ENCODE measurements at places on chromosomes 5 and 9.

- no peak for DNase-seq
Measured at GRCh38 chr5:117461403-117461802, 886.8 kb upstream of the SEMA6A start.

DNA sequence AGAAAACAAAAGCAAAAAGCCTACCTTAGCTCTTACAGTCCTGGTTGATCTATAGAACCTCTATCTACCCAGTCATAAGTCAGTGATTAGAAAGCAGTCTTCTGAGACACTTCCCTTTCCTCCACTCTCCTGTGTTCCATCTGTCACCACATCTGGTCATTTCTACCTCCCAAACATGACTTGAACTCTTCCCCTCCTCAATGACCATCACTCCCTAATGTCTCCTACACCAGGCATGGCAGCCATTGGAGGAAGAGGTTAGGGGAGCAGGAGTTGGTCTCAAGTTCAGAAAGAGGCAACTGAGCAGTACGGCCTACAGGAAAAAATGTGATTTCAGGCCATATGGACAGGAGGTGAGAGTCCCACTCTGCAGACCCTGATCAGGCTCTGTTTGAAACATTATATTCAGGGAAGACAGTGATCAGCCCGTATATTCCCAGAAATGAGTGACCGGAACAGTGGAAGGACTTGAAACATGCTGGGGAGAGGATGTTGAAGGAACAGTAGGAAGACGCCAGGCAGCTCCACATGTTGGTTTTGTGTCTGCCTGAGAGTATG lies 12.0 kb downstream of the ABLIM3 start:
- no peak for DNase-seq

- no peak for DNase-seq
Measured at GRCh38 chr9:72794946-72795345, 157.9 kb downstream of the ALDH1A1 start.

- DNase-seq = no peak
Measured at GRCh38 chr9:136949239-136949816, 2.7 kb upstream of the LCN12 start.

- no peak for DNase-seq
Measured at GRCh38 chr9:530681-531080, 310.8 kb upstream of the DMRT1 start.

- DNase-seq = no peak
Measured at GRCh38 chr5:137938751-137939143, 49.5 kb downstream of the PKD2L2 start.

GRCh38 chr9:4662108-4662988 lies at the start of gene PLPP6:
Gene PLPP6, plus strand, starts transcription at chr9:4662294. Its CDS starts 82 bp downstream, at chr9:4662376.
- DNase-seq = peak; percentile 83

DNA sequence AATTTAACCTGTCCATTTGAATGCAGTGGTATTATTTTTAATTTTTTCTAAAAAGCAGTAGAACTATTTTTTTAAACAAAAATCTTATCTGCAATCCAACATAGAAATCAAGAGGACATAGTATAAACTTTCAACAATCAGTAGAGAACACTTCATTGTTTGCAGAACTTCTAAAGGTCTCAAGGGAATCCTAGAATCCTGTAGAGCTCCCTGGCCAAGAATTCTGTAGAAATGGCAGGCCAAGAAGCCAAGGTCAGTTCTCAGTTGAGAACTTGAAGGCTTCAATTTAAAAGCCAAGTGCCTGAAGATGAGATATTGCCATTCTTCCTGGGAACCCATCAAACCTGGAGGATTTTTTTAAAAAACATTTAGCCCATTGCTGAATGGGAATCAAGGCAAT lies 199.2 kb upstream of the KLF4 start:
- DNase-seq = no peak

DNA sequence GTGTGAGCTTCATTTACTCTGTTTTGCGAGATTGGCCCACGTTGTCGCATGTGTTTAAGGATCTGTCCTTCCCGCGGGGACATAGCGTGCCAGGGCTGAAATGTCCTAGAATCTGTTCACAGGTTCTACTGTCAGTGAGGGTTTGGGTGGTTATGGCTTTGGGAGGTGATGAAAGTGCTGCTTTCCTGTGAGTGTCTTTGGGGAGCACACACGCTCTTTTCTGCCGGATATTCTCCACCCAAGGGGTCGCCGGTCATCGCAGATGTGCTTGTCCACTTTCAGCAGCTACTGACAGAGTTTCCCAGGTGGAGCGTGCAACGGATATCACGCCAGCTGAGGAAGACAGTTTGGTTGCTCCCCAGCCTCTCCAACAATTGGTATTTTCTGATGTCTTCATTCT lies 32.1 kb downstream of the PROP1 start:
- no peak for DNase-seq

DNA sequence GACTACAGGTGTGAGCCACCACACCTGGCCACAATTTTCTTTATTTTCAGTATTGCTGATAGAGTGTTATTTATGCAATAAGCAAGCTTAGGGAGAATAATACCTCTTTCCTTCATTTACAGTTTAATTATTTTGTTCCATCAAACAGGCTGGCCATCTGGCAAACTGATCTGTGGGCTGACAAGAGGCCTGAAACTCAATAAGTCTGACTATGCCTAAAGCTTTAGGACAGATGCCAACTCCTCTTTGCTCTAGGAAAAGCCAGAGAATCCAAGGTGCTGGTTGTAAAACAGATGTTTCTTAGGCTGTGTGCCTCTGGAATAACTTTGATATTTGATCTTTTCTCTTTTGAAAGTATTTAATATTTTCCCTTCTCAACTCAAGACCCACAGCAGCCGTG lies 98.4 kb downstream of the TARS1 start:
- no peak for DNase-seq

GRCh38 chr9:81266086-81266485 lies 423.3 kb downstream of the TLE1 start:
- DNase-seq = no peak

DNA sequence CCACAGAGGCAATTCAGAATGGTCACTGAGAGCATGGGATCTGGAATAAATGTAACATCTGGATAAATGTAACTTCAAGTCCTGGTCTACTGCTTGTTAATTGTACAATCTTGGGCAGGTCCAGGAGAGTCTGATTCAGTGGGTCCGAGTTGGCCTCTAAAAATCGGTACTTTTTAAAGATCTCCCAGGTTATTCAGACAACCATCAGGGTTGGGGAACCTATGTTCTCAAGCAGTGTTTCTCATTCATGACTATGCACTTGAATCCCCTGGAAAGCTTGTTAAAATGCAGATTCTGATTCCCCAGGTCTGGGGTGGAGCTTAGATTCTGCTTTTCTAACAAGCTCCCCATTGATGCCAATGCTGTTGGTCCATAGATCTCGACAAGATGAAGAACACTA lies 14.8 kb downstream of the ANXA1 start:
- DNase-seq = no peak

DNA sequence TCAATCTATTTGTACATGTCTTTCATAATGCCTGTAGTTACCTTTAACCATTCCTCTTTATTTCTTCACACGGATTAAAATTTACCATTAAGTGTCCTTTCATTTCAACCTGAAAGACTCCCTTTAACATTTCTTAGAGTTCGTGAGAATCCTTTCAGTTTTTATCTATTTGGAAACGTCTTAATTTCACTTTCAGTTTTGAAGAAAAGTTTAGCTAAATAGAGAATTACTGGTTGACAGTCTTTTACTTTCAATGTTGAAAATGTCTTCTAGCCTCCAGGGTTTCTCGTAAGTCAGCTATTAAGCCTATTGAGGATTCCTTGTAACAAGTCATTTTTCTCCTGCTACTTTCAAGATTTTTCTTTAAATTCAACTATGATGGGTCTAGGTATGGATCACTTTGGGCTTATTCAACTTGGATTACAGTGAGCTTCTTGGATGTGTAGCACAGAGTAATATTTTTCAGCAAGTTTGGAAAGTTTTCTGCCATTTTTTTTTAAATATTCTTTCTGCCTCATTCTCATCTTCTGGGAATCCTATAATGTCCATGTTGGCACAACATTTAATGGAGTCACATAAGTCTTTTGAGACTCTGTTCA lies 48.5 kb downstream of the RFX3 start:
- DNase-seq = no peak

DNA sequence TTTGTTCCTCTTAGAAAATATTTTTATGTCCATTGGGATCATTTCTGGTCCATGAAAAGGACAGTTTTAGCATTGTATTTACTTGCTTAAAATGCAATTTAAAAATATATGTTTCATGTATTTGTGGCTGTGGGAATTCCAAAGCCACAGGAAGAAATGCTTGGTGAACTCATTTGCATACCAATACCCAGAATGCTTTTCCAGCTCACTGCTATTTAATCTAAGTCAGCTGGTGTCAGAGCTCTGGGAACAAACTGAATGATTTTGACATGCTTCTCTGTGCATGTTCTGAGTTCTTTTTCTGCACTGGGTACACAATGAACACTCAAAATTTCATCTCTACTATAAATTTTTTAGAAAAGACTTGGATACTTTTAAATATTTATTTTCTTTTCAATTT lies 482.8 kb upstream of the ARRDC3 start:
- no peak for DNase-seq

GRCh38 chr9:19057033-19057432 lies 7.8 kb downstream of the RRAGA start:
- no peak for DNase-seq

- DNase-seq = no peak
Measured at GRCh38 chr5:174785120-174785680, 60.8 kb downstream of the MSX2 start.

Data from H54 (cell line).